ENCODE measurements at places on chromosomes 3 and 15.

- DNase-seq = no peak
Observed at GRCh38 chr3:50862221-50862620, 187.5 kb downstream of the DOCK3 start.

DNA sequence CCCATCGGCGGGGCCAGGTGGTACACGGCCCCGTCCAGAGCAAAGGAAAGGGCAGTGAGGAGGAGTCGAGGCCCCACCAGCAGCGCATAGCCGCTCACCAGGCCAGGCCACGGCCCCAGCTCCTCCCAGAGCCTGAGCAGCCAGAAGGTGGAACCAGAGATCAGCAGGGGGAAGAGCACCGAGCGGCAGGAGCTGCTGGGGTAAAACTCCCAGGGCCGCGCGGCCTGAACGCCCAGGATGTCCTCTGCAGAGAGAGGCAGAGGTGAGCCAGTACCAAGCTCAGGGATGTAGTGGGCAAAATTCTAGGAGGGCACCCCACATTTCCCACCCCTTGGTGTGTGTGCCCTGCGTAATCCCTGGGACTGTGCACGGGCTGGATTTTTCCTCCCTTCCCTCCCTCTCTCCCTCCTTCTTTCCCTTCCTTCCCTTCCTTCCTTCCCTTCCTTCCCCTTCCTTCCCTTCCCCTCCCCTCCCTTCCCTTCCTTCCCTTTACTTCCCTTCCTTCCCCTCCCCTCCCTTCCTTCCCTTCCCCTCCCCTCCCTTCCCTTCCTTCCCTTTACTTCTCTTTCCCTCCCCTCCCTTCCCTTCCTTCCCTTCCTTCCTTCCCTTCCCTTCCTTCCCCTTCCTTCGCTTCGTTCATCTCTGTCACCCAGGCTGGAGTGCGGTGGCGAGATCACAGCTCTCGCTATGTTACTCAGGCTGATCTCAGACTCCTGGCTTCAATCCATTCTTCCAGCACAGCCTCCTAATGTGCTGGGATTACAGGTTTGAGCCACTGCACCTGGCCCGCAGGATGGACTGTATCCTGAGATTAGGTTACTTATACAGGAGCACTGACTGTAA is 6.3 kb upstream of the NCBP2 start:
- DNase-seq = no peak

GRCh38 chr15:55179141-55179540 is 17.6 kb downstream of the RSL24D1 start:
- no peak for DNase-seq

GRCh38 chr3:141262308-141262705 is 30.7 kb downstream of the PXYLP1 start:
- no peak for DNase-seq

DNA sequence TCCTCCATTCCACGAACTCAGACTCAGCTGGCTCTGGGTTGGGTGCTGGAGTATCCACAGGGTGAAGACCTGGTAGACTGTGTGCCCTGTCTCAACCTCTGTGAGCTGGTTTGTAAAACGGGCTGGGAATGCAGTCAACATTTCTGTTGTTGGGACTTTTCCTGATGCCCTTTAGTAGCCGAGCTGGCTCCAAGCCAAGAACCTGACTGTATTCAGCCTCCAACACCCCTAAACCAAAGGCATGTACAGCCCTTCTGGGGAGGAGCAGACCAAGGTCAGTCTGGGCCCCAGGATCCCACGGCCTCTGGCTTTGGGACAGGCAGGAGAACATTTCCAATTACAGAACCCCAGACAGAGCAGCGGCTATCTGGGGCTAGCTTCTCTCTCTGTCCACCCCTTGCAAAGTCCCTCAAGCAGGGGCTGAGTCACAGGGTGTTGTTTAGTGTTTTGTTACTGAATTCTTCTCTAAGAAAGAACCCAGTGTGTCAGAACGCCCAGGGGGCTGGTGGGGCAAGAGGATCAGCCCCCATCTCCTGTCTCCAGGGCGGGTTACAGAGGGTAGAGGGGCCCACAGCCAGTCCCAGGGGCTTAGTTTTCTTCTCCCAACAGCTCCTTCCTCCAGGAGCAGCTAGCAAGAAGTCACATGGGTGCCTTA is 56.8 kb upstream of the SLC6A6 start:
- DNase-seq = no peak

DNA sequence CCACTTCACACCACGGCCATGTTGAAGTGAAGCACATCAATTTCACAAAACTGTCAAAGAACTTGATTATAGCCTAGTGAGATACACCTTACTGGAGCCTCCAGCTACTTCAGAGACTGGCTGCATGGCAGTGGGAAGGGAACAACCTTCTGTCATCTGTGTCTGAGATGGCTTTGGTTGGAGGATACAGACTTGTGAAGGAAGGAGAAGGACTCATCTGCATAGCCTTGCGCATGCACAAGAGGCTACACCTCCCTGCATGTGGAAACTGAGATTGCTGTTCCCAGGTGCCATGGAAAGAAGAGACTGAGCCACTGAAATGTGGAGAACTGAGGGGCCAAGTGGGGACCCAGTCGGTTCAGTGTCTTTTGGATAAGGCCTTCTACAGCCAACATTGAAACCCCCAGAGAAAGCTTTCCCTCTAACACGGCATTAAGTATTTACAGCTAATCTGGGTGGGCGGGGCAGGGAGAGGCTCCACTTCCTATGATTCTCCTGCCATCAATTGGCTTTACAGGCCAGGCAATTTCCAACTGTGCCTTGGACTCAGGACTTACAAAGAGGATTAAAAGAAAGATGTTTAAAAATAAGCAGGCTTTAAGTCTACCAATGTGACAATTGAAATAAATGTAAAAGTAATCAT is 58.8 kb downstream of the IL16 start:
- peak; percentile 57 for DNase-seq

DNA sequence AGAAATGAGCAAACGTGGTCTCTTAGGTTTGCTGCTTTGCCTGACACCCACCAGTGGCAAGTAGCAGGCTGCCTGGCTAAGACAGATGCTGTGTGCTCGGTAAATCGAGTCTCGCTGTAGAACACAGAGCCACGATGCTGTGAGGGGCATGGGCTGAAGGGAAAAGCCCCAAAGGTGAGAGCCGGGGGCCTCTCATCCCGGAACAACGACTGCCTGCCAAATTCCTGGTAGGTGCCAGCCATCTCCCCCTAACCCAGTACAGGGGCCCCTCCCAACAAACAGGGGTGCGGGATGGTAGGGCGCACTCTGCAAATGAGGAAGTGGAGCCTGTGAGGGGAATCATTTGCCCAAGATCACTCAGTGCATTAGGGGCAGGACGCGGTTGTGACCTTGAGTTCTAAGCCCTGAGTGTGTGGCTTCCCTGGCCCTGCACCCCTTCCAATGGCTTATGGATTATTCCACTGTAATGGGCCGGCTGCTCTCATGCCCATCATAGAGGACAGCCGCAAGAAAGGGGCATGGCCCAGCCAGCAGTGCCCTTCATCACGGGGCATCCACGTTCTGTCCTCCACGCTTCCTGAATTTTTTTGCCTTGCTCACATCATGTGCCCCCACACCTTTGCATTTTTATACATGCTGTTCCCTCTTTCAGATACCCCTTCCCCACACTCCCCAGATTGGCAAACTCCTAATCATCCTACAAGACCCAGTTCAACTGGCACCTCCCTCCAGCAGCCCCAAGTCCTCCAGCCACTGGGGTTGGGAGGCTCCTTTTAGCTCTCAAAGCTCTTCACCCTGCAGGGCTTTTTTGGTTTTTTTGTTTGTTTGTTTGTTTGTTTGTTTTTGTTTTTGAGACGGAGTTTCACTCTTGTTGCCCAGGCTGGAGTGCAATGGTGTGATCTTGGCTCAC is 125.4 kb downstream of the NUP210 start:
- DNase-seq = no peak

DNA sequence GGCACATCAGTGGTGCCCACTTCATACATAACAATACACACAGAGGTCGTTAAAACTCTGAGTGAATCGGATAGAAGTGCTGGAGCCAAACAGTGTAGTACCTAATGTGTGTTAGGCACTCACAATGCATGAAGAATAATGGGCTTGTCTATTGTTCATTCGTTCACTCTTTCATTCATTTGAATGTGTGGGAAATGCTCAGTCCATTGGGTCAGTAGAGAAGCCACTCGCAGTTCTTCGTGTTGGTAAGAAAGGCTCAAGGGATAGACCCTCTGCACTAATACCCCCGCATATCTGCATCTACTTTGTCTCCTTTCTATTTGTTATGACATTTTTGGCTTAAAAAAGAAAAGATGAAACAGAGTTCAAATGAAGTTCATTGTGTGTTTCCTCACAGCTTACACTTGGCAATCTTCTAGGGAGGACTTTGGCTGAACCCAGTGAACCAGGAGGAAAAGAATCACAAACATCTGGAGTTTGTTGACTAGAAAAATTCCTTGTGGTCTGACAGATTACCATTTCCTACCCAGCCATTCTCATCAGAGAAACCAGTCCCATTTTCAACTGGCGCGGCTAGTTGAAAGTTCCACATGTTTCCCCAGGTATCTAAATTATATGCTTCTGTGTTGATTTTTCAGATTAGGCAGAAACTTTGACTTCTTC is 32.8 kb upstream of the MFSD1 start:
- DNase-seq = peak; percentile 41

GRCh38 chr3:43390255-43390588 is 103.9 kb downstream of the SNRK start:
- DNase-seq = peak; percentile 76

DNA sequence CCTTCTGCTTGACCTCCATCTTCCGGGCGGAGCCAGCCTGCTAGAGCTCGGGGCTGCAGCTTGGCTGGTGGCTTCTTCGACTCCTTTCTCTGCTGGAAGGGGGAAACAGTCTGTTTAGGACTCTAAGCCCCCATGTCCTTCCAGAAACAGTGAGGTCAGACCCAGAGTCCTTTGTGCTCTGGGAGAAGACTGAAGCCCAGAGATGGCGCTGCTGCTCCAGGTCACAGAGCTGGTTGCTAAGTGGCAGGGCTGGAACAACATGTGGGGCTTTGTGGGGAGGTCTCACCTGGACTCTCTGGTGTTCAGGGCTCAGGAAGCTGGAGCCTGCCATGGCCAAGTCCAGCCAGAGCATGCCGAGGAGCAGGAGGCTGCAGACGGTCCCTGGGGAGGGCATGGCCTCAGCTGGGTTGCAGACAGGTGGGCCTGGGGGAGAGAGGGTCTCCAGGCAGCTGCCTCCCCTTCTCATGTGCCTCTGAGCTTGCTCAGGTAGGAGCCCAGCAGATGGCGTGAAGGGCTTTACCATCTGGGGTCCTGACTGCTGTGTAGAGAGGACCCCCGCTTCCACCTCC is 2.9 kb downstream of the GHRL start:
- no peak for DNase-seq

GRCh38 chr3:29544701-29545363 is 264.0 kb downstream of the RBMS3 start:
- DNase-seq = no peak

GRCh38 chr3:138947495-138948121 is 591 bp downstream of the FOXL2NB start:
- no peak for DNase-seq

DNA sequence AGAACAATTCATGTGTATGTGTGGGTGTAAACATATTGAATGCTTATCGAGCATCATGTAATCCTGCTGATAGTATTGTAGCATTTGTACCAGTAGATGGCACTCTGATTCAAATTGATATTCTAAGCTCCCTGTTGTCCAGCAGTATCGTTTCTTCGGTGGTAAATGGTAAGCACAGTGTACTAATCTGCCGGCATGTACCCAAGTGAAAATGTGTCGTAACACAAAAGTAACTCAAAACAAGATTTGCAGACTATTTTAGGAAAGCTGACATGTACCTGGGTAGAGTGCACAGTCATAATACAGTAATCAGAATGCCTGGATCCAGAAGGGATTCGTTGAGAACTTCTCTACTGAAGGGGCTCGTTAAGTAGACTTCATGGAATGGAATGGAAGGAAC is 31.7 kb upstream of the MNS1 start:
- peak; percentile 29 for DNase-seq

DNA sequence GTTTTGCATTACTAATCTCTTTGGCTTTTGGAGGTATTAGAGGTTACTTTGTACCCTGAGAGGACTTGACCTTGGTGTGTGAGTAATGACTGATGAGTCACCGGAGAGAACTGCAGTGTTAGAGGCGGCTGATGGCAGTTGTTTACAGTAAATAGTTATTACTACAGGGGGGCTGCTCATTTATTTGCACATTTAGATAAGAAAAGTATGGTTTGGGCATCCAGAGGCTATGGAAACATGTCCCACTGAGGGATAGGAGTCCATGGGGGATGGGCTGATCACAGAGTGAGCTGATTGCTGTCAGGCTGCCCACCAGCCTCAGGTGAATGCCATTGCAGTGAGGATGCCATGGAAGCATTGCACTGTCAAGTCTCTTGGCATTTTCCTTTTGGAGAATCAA is 17.3 kb upstream of the STAC start:
- DNase-seq = no peak

GRCh38 chr3:61877359-61878138 is 316.2 kb downstream of the PTPRG start:
- DNase-seq = no peak

GRCh38 chr15:63395730-63396151 is 14.1 kb upstream of the CA12 start:
- DNase-seq = no peak

DNA sequence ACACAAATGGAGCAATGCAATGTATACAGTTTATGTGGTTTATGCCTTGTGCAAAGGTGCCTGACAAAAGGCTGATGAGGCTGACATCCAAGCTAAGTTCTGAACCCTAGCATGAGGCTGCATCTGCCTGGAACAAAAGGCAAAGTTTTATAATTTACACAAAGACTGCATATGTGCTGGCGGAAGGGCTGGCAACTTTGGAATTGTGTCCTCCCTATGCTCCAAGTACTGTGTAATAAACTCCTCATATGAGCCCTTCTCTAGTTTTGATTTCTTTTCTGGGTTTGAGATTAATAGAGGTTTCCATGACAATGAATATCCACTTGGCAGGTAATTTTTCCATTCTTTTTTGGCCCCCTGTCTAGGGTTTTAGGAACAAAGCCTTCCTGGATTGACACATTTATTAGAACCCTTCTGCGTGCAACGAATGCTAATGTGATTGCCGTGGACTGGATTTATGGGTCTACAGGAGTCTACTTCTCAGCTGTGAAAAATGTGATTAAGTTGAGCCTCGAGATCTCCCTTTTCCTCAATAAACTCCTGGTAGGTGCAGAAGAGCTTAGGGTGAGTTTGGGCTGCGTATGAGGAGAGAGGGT is 10.8 kb downstream of the PLA1A start:
- no peak for DNase-seq

DNA sequence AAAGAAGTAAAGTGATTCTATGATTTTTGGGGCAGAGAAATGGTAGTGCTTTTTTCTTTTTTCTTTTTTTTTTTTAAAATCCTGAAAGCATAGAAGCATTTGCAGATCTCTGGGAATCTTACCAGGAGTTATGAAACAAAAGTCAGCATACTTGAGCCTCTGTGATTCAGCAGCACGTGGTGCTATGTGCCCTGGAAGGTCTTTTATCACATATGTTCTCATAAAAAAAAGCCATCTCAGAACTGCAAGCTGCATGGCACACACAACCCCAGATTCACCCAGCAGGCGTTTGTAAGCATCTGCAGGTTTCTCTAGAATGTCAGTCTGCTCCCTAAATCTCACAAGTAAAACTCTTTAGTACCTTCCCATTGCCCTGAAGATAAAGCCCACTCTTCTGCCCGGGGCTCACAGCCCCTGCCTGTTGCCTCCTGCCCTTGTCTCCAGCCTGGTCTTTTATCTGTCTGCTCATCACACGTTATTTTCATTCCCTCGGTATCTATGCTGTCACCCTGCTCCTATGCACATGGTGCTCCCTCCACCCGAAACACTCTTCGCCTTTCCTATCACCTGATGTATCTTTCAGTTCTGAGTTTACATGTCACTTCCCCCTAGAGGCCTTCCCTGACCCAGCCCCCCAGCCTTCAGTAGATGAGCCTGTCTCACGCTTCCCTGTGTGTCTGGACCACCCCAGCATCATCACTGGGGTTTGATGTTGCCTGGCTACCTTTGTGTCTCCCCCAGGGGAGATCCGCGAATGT is 72.4 kb downstream of the CHDH start:
- DNase-seq = peak; percentile 56
